ENCODE measurements at places on chromosomes 6 and 20.
A peak's percentile ranks its signal among the peaks of the same experiment; 100 is the strongest.

GRCh38 chr6:7615611-7616383 is 25.8 kb downstream of the SNRNP48 start:
- peak; percentile 53 for DNase-seq

GRCh38 chr20:3592931-3593330 is 70.3 kb downstream of the GFRA4 start:
- DNase-seq = no peak

DNA sequence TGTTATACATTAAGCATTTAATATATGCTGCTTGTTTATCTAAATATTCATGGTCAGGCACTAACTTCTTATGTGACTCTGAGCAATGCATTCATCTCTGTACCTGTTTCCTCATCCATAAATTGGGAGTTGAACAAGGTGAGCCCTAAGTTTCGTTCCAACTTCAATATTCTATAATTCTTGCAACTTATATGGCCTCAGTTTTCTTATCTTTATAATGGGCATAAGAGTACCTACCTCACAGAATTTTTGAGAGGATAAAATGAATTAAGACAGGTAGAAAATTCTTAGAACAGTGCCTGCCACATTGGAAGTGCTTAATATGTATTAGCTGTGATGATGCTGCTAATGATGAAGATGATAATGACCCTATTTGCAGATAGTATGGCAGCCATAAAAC is 11.8 kb upstream of the HIVEP2 start:
- DNase-seq = no peak

- DNase-seq = peak; percentile 26
Observed at GRCh38 chr20:6074145-6074561, 20.3 kb upstream of the LRRN4 start.

DNA sequence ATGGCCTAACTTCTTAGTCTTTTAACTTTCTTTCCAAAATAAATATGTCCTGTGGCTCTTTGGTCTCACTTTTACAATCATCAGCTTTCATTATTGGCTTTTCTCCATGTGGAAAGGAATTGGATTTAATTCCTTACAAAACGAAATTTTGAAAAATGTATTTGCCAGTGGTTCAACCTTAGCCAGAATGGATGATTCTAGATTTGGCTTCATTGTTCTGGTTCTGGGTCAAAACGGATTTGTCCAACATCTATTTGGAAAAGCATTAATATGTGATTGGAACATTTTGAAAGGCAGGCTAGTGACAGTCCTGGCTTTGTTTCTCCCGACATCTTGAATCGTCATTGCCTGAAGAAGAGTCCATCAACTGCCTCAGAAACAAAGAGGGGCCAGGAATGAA is 59.2 kb downstream of the TENT5A start:
- DNase-seq = no peak

- peak; percentile 90 for DNase-seq
Observed at GRCh38 chr6:33075568-33076405, at the start of gene HLA-DPB1. Gene HLA-DPB1 (plus strand): TSS chr6:33075990. CDS start chr6:33076042, 52 bp downstream.

GRCh38 chr20:63180569-63181185 is 35.3 kb downstream of the YTHDF1 start:
- DNase-seq = no peak

DNA sequence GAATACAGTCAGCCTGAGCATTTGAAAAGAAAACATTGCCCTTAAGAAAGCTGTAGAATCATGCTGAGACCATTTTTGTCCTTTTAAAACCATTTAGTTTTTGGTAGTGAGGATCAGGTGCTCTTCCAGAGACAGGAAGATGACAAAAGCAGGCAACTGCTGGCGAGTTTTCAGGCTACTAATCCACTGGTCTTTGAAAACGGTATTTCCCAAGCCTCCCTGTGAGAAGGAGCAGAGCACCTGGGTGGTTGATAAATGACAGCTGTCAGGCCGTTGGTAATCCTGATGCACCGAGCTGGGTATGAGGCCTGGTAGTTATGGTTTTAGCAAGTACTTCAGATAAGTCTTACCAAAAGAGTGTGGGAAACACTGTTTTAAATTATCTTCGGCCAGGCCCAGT is 10.1 kb upstream of the SEC63 start:
- DNase-seq = no peak

DNA sequence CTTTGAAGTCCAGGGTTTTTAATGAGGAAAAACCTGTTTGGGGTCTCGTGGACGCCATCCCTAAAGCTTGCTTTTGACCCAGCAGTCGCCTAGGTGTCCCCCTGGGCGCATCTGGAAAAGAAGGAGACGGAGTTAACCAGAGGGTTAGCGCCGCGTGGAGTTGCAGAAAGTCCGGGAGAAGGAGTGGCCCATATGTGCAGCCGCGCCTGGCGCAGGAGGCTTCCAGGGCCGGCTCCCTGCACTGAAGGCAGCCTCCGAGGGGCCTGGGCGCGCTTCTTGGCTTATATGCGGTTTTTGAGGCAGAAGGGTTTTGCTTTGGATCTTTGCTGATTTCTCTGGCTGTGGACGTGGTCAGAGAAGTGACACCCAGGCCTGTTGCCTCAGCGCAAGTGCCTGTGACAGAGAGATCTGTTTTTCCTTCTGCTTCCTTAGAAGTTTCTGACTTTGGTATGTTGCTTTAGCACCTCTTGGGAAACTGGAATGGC is 987 bp downstream of the TMEM181 start:
- DNase-seq = no peak

GRCh38 chr6:15206887-15207286 is 39.0 kb upstream of the JARID2 start:
- no peak for DNase-seq

- DNase-seq = no peak
Observed at GRCh38 chr20:63540417-63541186, 3.4 kb upstream of the PTK6 start.

DNA sequence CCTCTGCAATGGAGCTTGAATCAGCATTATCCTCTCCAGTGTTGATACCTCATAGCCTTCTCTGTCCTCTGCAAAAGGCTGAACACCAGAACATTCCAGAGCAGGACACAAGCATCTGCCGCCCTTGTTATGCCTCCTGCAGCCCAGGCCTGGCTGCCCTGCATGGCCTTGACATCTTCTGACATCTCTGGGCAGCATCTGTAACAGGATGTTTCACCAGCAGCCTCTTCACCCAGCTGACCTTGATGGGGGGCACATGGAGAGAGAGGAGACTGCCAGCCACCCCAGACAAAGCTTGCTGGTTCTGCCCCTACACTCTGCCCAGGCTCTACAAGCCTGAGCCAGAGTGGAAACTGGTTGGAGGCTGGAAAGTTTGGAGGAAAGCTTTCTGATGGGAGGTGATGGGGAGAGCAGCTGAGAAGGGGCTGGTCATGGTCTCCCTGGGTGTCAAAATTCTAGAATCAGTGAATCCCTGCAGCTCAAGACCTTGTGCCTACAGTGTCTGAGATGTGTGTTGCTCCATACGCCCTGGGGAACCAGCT is 145.1 kb downstream of the MRPL14 start:
- DNase-seq = no peak

DNA sequence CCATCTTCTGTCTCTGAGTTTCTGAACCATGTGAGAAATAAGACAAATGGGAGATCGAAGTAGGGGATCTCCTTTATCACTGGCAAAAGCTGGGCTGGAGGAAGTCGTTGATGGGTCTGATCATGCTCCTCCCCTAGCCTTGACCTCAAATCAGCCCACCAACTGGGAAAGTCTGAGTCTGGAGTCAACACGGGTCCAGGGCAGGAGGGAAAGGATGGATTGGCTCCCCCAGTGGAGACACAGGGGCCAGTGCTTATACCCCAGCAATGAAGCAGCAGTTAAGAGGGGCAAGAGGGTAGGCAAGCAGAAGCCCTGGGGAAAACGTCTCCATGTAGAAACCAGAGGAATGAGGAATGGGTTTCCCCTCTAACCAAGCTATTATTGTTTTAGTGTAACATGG is 152.6 kb downstream of the TBC1D7 start:
- no peak for DNase-seq

GRCh38 chr6:124090491-124090890 is 286.8 kb downstream of the NKAIN2 start:
- no peak for DNase-seq

- no peak for DNase-seq
Observed at GRCh38 chr20:57384486-57384885, 6.7 kb upstream of the RBM38 start.

DNA sequence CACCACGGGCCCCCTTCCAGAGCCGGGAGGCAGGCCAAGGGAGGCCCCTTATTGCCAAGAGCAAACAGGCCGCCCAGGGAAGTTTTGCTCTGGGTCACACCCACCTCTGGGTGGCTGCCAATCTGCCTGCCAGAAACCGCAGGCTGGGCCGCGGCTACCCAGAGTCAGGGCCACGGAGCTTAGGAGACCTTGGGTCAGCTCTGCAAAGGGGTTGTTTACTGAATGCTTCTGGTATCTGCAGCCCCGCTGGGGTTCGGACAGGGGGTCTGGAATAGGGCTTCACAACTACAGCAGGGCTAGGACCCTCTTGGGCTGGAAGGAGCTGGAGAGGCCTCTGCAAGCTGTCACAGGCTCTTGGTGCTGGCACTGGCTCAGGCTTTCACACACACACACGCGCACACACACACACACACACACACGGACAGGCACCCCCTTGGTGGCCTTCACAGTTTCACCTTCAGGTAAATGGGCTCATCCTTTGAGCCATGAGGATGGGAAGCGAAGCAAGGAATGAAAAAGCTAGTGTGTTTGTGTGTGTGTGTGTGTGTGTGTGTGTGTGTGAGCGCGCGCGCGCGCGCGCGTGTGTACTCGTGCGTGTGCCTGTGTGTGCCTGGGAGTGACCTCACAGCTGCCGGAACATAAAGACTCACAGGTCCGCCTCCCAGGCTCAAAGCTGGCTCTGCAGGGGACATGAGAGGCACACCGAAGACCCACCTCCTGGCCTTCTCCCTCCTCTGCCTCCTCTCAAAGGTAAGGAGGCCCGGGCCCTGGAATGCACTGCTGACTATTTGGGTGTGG is at the start of gene CCN5:
CCN5 (plus strand) TSS at position 669 of the 798 bp plus-strand sequence; CDS start at position 691, 22 bp downstream.
- no peak for DNase-seq

GRCh38 chr20:41234041-41234440 is 83.5 kb downstream of the ZHX3 start:
- no peak for DNase-seq

DNA sequence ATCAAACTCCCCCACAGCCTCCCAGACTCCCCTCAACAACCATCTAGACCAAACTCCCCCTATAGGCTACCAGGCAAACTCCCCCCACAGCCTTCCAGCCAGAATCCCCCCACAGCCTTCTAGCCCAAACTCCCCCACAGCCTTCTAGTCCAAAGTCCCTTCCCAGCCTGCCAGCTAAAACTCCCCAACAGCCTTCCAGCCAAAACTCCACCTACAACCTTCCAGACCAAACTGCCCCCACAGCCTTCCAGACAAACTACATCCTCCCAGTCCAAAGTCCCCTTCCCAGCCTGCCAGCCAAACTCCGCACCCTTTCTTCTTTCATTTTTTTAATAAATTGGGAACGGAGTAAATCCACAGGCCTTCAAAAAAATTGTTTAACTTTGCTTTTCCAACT is 37.4 kb upstream of the SYNDIG1 start:
- DNase-seq = no peak

DNA sequence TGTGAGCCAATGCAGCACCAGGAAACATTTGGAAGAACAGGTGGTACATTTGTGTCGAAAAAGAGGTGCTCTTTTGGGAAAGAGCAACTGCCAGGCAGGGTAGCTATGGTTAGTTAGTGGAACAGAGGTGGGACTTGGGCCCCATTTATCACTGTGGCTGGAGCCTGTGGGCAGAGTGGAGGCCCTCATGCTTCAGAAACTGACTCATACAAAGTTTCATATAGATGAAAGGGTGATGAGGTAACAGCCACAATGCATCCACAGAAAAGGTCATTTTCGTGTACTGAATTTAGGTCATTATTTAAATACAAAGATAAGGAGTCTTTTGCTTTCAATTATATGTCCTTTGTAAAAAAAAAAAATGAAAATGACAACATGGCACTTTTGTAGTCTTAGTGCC is 76.4 kb upstream of the HS3ST5 start:
- DNase-seq = peak; percentile 33

DNA sequence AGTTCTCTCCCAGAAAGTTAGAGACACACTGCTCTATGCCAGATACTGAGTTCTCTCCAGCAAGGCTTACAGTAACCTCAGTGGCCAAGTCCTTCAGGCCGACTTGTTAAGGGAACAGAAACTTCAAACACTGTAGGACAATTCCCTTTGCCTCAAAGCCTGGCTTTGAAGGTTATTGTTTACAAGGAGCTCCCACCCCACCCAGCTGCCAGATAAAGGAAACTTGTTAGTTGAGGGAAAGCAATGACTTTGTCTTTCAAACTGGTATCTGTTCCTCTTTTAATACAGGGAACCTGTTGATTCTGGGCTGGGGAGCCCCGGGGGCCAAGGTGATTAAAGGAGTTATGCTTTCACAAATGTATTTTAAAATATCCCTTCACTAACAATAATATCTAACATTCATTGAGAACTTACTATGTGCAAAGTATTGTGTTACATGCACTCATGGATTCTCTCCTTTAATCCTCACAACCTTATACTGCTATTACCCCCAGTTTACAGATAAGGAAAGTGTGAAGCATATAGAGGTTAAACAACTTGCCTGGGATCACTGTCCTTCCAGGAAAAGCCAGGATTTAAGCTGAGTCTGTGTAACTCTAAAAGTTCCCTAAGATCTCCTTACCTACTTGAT is 27.6 kb upstream of the CDKN1A start:
- peak; percentile 74 for DNase-seq

- no peak for DNase-seq
Observed at GRCh38 chr20:40607927-40608326, 81.1 kb downstream of the MAFB start.

DNA sequence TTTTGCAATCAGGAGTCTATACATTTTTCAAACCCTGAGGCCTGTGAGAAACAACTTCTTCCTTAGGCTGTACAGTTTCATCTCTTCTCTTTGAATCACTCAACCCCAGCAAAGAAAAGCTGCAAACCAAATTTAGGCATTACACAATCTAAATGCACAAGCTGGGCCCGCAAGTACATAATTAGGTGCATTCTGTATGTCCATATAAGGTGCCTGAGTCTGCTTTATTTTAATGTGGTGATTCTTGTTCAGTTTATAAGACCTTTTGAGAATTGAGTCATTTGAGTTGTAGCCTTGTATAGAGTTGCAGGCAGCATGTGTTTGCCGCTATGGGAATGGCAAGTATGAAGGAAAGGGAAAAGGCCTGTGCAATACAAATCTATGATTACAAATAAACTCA is 709.6 kb upstream of the MARCKS start:
- no peak for DNase-seq

- no peak for DNase-seq
Observed at GRCh38 chr6:5567890-5568289, 306.6 kb downstream of the FARS2 start.

DNA sequence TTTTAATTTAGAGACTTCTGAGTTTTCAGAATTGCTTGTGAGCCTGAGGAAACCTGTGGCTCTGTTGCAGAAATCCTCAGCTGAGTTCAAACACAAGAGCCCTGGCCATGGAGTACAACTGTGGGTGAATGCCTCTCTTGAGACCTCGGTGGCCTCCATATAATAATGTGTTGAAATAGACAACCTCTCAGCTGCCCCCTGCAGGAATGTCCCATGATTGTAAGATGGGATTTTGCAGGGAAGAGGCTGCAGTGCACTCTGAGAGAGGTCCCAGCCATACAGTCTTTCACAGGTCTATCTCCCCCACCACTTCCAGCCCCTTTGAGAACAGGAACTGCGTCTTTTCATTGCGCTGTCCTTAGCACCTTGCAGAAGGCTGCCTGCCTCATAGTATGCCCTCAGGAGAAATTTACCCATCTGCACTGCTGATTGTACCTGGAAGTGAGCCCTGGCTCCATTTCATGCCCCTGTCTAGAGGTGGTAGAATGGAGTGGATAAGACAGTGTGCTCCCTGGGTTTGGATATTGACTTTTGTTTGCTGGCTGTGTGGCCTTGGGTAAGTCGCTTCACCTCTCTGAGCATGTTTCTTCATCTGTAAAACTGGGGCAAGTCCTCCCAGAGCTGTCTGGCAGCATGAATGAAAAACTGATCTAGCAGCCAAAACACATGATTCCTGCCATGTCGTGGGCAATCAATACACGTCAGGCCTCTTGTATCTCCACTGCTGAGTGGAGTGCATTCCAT is 16.8 kb upstream of the CDH22 start:
- DNase-seq = no peak

Data from GM20000 (cell line).